ENCODE measurements at places on chromosomes 6 and 20. TPM values are rescaled to one million over a fixed set of nuclear protein-coding genes. Genes with fewer than 3 reads are reported as not detected.
A peak's percentile ranks its signal among the peaks of the same experiment; 100 is the strongest.

The POM121L2 gene
- polyA plus RNA-seq: not detected

- DNase-seq: no peak
Measured at GRCh38 chr6:41326092-41326491, 9.3 kb upstream of the NCR2 start.

GRCh38 chr20:58416835-58417234 lies 27.8 kb downstream of the VAPB start:
- no peak for DNase-seq

- peak; percentile 98 for DNase-seq
Measured at GRCh38 chr6:33317669-33318425, at the start of gene ZBTB22. TSS of gene ZBTB22 (minus strand) at chr6:33317744. CDS start at chr6:33316916, 828 bp downstream.

DNA sequence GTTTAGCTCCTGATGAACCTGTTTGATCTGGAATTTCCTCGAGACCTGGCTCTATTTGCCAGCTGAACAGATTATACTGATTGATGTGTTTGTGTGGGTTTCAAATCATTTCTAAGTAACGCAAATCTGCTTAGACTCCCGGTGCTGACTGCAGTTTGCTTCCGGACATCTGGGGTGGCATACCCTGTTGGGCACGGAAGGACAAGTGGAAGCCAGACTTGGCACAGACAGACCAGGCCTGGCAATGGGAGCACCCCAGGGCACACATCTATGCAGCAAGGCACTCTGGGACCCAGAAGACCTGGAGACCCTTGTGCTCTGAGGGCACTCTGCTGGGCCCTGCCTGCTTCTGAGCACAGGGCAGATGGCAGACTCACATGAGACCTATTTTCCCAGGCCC lies 433.7 kb upstream of the CHD6 start:
- DNase-seq: no peak

- DNase-seq: no peak
Measured at GRCh38 chr6:98054453-98054852, 771.4 kb upstream of the MMS22L start.

- DNase-seq: peak; percentile 70
Measured at GRCh38 chr6:108114841-108115597, 40.5 kb upstream of the OSTM1 start.

Data from heart left ventricle (tissue), 16 donors.